Stomach (tissue), 19 donors: ENCODE measurements at places on chromosomes 7 and 10. TPM values are rescaled to one million over a fixed set of nuclear protein-coding genes. Genes with fewer than 3 reads are reported as not detected.

EPHB6 gene
- total RNA-seq = 8.0 TPM

MUC12 gene
- 76.8 TPM for total RNA-seq

FAM25G gene
- total RNA-seq = not detected

CLDN12 gene
- 24.3 TPM for total RNA-seq

GIMAP2 gene
- total RNA-seq = not detected

ANXA8L1 gene
- not detected for total RNA-seq

ANKRD61 gene
- total RNA-seq = not detected

TET1 gene
- total RNA-seq = 9.9 TPM

TAS2R4 gene
- total RNA-seq = 1.0 TPM

PTPN20 gene
- 15.2 TPM for total RNA-seq

C1QL3 gene
- total RNA-seq = not detected

TDRD1 gene
- total RNA-seq = not detected

PRSS37 gene
- not detected for total RNA-seq

CDHR3 gene
- total RNA-seq = 30.1 TPM

VWA2 gene
- 16.0 TPM for total RNA-seq

ANKRD1 gene
- total RNA-seq = 0.87 TPM

SFTPA2 gene
- 0.87 TPM for total RNA-seq

UTF1 gene
- total RNA-seq = not detected

C10orf105 gene
- total RNA-seq = not detected

BAMBI gene
- total RNA-seq = not detected

LIPF gene
- total RNA-seq = 201 TPM

BRAT1 gene
- total RNA-seq = 119 TPM

NME8 gene
- 14.8 TPM for total RNA-seq

FAM221A gene
- total RNA-seq = 18.1 TPM
